ENCODE measurements at places on chromosomes 1 and 21.

- DNase-seq, result no peak
Observed at GRCh38 chr1:155834296-155834926, 22.6 kb downstream of the GON4L start.

GRCh38 chr1:224170343-224170742 is 12.7 kb upstream of the DEGS1 start:
- DNase-seq, result no peak

DNA sequence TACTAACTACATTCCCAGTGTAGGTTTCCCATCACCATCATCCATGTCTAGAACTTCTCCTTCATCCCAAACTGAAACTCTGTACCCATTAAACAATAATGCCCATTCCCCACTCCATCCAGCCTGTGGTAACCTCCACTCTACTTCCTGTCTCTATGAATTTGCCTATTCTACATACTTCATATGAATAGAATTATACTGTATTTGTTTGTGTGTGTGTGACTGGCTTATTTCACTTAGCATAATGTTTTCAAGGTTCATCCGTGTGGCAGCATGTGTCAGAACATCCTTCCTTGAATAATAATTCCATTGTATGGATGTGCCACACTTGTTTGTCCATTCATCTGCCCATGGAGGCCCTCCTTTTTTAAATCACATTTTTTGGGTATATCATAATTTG is 35.7 kb downstream of the ATP2B4 start:
- DNase-seq, result no peak

GRCh38 chr1:28506907-28507246 is 1.0 kb downstream of the RCC1 start:
- DNase-seq, result no peak

- no peak for DNase-seq
Observed at GRCh38 chr1:72062584-72062983, 219.8 kb downstream of the NEGR1 start.

DNA sequence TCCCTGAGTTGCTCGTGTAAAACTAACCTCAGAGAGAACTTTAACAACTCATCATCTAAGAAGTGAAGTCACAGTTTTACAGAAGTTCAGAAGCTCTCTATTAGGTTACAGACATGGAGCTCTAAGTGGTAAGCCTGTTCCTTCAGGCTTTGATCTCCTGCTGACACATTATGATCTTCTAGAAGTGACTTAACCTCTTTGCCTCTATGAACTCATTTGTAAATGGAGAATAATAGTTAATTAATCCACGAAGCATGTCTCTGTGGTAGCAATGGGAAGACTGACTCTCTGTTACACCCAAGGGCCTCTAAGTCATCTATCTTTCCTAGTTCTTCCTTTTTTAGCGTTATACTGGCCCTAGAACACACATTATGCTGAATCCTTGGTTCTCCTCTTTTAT is 157.9 kb upstream of the NRIP1 start:
- DNase-seq, result no peak

DNA sequence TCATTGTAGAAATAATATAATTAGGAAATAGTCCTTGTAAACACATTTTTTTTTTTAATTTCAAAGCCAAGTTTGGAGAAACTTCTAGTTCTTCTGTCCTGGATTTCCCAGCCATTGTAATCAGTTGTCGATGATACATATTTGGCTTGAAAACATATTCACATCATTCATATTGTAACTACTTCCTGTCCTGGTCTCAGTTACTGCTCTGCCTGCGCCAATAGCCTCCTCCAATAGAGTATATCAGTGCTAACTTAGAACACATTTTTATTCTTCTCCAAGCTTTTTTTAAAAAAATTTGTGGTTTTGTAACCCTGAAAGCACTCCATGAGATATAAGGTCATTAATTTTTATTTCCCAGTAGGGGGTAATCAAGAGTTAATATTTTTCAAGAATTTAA is 46.1 kb upstream of the FMO2 start:
- no peak for DNase-seq

- DNase-seq, result no peak
Observed at GRCh38 chr1:201783572-201783971, 45.4 kb upstream of the IPO9 start.

DNA sequence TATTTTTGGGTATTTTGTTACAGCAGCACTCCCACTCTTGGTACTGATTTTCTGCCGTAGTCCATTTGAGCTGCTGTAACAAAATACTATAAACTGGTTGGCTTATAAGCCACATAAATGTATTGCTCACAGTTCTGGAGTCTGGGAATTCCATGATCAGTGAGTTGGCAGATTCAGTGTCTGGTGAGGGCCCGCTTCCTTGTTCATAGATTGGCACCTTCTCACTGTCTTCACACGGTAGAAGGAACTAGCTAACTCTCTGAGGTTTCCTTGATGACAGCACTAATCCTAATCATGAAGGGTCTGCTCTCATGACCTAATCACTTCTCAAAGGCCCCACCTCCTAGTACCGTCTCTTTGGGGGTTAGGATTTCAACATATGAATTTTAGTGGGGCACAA is 85.2 kb downstream of the HHAT start:
- no peak for DNase-seq

DNA sequence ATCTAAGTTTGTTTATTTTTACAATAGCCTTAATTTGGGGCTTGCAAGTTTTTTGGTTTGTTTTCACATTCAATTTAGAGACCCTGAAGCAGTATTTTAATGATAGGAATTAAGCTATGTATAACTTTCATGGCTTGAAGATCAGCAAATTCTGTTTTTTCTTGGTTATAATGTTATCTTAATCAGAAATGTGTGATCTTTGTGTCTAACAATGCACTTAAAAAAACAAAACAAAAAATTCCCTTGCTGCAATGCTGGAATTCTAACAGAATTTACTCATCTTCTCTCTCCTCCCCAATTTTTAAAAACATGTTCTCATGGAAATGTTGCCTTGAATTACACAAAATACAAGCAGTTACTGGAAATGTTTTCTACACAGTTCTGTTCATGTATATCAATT is 113.1 kb downstream of the OLFML2B start:
- no peak for DNase-seq

DNA sequence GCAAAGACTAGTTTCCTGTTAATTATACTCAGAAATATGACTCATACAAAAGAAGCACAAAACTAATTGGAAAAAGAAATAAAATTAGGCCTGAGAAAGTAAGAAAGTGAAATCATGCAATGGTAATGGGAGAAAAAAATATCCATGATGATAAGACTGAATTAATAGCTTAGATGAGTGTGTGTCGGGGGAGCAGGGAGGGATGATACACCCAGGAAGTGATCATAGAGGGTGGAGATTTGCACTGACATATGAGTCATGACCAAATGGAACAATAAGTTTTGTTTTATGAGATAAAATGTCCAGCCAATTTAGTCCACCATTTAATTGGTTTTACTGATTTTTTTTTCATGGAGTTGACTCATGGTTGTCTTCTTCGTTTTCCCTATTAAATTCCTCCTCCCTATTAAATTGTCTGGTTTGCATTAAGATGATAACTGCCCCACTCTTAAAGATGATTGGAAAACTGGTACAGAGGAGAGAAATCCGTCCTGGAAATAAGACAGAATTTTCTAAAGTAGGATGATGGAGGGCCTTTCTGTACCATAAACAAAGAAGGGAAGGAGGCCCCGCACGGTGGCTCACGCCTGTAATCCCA is 111.7 kb upstream of the KCNJ6 start:
- DNase-seq, result peak; percentile 3

- DNase-seq, result no peak
Observed at GRCh38 chr1:153070243-153070642, 1.2 kb downstream of the SPRR2B start.

GRCh38 chr1:23196627-23197328 is 20.5 kb downstream of the HTR1D start:
- DNase-seq, result no peak

- DNase-seq, result no peak
Observed at GRCh38 chr21:14614287-14614686, 68.2 kb upstream of the SAMSN1 start.

DNA sequence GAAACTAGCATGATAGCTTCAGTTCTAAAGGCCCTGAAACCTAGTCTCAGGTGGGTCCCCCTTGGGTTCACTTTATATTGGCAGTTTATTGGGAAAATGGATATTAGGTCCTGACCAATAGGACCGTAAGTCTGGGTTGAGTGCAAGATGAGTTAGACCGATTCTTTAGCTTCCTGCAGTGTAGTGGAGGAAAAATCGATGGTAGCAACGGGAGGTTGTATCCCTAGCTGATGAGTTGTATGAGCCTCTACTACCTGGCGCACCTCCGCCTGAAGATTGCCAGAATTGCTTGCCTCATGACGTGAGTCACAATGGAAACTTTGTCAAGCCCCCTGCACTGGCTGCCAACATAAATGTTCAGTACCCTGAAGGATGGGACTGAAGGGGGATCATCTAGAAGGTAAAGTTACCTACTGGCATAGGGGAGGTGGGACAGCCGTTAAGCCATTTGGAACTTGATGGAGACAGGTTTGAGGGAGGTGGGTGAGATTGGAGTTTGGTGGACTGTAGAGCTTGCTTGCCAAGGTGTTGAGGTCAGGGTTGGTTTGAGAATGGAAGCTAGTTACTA is 3.9 kb downstream of the RCC1 start:
- DNase-seq, result no peak

- no peak for DNase-seq
Observed at GRCh38 chr1:219732814-219733491, 120.0 kb upstream of the ZC3H11B start.

- DNase-seq, result no peak
Observed at GRCh38 chr1:160605205-160605604, 25.9 kb upstream of the CD84 start.

DNA sequence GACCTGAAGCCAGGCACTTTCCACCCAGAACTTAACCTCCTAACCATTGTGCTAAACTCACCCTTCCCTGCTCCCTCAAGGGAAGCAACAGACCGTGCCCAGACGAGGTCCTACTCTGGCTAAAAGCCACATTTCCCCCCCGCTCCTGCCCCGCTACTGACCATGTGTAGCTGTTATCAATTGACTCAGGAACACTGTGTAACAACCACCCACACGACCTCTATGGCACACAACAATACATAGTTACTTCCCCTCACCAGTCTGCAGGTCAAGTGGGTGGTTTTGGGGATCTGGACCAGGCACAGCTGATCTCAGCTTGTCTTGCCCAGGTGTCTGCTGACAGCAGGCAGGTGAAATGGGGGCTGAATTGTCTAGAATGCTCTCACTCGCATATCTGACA is 40.1 kb downstream of the CAMK2N1 start:
- no peak for DNase-seq

- no peak for DNase-seq
Observed at GRCh38 chr1:225380691-225381090, 47.1 kb downstream of the LBR start.

DNA sequence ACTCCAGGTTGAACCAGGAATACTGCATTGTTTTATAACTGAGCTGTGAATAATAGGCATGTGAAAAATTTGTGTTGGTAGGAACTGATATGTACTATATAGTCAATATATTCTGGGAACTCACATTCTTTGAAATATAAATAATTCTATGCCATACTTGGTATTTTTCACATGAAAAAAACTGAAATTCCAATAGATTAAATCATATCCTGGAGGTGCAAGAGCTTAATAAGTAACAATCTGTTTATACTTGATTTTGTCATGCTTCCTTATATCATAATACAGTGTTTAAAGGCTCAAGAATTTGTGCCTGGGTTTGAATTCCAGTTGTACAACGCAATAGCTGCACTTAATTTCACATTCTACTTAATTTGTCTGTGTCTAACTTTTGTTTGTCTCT is 387.0 kb downstream of the USP25 start:
- no peak for DNase-seq

DNA sequence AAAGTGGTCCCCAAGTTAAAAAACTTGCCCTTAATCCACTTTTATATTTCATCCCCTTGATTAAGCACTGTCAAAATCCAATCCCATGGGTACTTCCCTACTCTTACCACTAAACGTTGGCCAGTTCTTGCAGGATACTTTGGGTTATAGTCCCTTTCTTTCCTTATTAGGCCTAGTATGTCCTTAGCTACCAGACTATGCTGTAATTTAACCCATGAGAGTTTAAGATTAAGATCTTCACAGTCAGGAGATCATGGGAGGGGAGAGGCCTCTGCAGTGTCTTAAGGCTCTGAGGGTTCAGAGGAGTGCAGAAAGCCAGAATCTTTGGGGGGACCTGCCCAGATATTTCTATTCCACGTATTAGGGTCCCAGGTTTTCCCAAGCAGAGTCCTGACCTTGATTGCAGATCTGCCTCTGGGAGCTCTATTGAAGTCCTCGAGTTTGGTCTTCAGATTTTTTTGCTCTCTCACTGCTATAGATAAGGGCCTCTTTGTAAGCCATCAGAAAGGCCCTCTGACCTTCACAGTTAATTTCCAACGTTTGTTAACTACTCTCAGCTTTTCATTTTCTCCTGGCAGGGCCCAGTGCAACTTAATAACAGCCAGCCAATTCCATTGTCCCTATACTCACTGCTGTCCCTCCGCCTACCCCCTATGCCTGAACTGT is 9.0 kb upstream of the CGN start:
- no peak for DNase-seq

DNA sequence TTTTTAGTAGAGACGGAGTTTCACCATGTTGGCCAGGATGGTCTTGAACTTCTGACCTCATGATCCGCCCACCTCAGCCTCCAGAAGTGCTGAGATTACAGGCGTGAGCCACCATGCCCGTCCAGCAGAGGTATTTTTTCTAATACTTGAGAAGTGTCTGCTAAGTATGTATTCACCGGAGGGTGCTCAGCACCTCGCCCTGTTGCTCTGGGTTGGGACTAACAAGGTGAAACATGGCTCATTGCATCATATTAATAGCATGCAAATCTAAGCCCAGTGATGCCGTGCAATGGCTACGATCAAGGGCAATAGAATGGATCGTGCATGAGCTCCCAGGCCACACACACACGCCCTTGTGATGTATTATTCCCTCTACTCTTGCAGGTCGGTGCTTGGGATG is 68.7 kb downstream of the PDE9A start:
- no peak for DNase-seq

DNA sequence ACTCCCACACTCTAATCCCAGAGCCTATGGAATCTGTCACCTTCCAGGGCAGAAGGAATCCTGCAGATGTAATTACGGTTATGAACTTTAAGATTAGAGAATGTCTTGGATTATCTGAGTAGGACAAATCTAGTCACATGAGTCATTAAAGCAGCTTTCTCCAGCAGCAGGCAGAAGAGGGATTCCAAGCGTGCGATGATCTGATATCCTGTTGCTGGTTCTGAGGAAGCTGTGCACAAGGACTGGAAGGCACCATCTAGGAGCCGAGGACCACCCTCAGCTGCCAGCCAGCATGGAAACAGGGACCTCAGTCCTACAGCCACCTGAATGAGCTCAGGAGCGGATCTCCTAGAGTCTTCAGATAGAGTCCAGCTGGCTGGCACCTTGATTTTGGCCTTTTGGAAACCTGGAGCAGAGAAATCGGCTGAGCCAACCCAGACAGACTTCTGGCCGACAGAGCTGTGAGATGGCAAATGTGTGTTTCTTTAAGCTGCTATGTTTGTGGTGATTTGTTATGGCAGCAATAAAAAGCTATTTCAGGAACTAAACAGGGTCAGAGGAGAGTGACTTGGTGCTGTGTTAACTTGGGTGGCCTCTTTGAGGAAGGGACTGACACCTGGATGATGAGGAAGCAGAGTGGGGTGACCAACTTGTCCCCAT is 34.5 kb downstream of the LRRN2 start:
- DNase-seq, result no peak

GRCh38 chr1:192225703-192226102 is 67.4 kb downstream of the RGS18 start:
- no peak for DNase-seq

GRCh38 chr1:248625971-248626370 is 8.9 kb downstream of the OR2T11 start:
- DNase-seq, result no peak
